ENCODE measurements at places on chromosomes 5 and 9.

GRCh38 chr9:71632776-71633175 lies 135.5 kb downstream of the CEMIP2 start:
- no peak for DNase-seq

DNA sequence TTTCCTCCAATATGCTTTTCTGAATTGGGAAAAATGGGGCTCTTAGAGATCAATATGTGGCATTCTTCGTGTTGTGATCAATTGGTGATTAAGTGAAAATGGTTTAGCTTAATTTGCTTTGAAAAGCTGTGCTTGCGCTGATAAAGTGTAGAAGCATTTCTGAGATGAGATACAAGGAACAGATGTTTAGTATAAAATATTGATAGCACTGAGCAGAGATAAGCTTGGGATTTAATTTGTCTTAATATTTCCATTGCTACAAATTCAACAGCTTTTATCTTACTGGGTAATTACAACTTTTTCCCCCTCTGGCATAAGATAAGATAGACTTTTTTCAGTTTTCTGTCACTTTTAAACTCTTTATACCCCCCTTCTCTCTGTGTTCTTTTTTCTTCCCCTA lies 2204.9 kb upstream of the WWC1 start:
- no peak for DNase-seq

DNA sequence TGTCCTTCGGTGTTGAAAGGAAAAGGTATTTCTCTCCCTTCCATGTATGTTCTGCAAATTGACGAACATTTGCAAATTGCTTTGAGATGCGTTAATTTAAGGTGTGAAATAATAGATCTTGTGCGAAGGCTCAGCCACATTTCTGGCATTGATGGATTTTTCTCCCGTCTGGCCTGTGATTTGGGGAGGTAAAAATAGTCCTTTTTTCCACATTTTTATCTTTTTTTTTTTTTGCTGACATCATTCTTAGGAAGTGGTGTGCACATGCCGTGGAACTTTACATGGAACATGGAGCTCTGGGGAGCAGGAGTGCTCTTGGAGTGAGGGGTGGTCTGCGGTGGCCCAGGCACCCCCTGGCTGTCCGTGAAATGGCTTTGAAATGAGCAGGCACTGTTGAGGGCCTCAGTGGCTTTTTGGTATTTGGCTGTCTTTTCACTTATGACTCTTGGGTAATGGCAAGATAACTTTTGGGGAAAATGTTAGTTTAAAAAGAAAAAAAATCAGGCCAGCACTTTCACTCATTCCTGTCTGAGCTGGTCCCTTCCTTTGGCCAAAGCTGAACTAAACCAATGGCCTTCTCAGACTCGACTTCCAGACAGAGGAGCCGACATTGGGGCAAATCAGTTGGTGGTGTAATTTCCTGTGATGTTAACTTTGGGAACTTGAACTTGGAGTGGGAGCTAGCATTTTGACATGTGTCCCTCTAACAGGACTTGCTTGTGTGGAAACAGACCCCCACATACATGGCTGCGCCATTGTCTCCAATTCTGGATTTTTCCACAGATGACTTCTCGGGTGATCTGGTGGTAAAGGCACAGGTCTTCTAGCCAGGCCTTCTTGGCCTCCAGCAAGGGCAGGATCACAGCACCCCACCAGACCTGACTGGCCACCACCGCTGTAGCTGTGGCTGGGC lies 4.2 kb downstream of the NEK6 start:
- DNase-seq: no peak

DNA sequence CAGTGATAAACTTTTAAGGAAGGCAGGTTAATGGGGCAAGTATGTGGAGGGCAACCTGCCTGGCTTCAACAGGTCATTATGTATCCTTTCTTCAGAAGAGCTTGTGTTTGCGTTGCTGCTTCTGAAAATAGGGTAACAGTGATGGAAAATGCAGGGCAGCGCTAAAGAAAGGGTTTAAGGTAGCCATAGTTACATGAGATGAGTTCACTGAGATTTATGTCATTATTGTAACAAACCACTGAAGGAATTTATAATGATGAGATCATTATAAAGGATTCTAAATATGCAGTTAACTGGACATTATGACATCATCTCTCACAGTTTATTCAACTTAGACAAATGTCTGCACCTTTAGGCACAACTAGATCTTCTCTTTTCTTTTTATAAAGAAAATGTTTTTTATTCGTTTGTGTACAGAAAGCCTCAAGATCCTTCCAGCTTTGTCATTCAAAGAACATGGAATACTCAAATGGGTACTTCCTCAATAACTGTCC lies 291.6 kb upstream of the SMARCA2 start:
- no peak for DNase-seq

DNA sequence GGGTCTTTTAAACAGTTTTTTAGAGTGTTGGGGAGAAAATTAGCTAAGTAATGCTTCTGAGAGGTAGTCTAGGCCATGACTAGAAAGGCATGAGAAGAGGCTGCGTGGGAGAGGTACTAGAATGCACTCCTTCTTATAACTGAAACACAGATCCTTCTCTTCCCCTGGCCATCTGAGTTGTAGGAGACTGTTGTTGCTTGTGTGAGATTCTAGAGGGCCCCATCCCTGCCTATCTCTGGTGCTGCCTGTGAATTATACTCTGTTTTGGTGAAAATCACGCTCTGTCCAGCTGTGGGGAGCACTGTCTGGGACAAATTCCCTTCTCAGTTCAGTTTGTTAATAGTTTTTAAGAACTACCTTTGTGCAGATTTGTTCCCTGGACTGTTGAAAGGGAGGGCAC lies 37.5 kb downstream of the MAP1B start:
- DNase-seq: no peak

DNA sequence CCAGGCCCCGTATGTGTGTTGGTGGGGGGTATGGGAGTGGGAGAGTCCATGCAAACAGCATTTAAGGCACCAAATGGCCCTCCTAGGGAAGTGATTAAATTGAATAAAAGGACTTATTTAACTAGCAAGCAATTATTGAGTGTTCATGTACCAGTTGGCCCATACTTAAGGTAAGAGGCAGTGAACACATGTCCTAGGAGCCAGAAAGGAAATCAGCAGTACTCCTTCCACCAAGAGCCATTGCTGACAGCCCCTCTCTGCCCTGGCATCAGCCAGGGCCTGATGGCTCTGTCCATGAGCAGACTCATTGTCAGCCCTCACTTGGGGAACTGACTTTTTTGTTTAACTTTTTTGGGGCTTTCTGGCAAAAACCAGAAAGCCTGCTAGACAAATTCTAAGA lies 10.4 kb upstream of the SHROOM1 start:
- DNase-seq: no peak

DNA sequence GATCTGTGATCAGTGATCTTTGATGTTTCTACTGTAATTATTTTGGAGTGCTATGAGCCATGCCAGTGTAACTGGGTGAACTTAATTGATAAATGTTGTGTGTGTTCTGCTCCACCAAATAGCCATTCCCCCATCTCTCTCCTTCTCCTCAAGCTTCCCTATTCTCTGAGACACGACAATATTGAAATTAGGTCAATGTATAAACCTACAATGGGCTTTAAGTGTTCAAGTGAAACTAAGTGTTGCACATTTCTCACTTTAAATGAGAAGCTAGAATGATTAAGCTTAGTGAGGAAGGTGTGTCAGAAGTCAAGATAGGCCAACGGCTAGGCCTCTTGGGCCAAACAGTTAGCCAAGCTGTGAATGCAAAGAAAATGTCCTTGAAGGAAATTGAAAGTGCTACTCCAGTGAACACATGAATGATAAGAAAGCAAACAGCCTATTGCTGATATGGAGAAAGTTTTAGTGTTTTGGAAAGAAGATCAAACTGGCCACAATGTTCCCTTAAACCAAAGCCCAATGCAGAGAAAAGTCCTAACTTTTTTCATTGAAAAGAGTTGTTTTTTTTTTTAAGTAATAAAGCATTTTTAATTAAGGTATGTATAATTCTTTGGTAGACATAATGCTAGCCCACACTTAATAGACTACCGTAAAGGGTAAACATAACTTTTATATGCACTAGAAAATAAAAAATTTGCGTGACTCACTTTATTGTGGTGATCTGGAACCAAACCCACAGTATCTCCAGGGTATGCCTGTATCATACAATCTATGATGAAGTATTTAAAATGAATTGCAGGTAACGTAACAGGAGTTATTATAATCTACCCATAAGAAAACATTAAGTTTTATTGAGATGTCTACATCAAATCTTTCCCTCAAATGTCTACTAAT lies 42.5 kb upstream of the ALDH1A1 start:
- DNase-seq: no peak

DNA sequence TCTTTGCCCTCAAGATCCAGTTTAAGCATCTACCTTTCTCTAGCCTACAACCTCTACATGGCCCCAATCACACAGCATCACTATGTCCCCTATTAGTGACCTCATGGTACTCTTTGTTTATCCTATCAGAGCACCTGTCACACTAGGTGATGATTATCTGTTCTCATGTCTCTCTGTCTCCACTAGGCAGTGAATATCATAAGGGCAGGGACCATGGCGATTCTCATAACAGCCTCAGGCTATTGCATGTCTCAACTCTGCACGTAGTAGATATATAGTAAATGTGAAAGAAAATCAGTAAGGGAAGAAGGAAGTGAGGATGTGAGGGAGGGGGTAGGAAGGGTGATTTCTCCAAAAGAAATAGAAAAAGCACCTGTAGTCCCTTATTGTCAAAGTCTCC lies 311.0 kb downstream of the NSG2 start:
- DNase-seq: no peak

GRCh38 chr9:116786737-116787136 lies 99.6 kb downstream of the TRIM32 start:
- DNase-seq: no peak

DNA sequence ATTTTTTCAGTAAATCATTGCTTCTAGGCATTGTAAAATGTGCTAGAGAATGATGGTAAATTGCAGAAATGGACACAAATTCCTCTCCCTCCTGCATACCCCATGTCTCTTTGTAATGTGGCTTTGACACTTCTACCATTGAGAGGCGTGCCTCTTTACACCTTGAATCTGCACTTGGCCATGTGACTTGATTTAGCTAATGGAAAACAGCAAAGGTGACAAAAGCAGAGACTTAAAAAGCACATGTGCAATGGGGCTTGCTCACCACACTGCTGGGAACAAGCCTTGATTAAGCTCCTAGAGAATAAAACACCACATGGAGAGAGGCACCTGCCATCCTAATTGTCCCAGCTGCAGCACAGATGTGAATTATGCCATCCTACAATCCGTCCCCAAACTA lies 69.9 kb upstream of the NAA35 start:
- no peak for DNase-seq

- DNase-seq: no peak
Observed at GRCh38 chr9:23682352-23682751, 143.7 kb downstream of the ELAVL2 start.

GRCh38 chr9:127273326-127273725 lies 8.8 kb downstream of the GARNL3 start:
- DNase-seq: no peak

GRCh38 chr5:74316064-74316603 lies 324.4 kb downstream of the ENC1 start:
- DNase-seq: peak; percentile 98

DNA sequence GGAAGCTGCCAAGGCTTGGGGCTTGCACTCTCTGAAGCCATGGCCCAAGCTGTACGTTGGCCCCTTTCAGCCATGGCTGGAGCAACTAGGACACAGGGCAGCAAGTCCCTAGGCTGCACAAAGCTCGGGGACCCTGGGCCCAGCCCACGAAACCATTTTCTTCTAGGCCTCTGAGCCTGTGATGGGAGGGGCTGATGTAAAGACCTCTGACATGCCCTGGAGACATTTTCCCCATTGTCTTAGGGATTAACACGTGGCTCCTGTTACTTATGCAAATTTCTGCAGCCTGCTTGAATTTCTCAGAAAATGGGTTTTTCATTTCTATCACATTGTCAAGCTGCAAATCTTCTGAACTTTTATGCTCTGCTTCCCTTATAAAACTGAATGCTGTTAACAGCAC lies 83.0 kb upstream of the DAP start:
- no peak for DNase-seq

- DNase-seq: no peak
Observed at GRCh38 chr9:38090170-38090569, 21.1 kb upstream of the SHB start.

- DNase-seq: no peak
Observed at GRCh38 chr5:122352331-122352730, 40.3 kb downstream of the SNCAIP start.

GRCh38 chr9:122032346-122032745 lies 60.8 kb downstream of the TTLL11 start:
- no peak for DNase-seq

- no peak for DNase-seq
Observed at GRCh38 chr5:95939465-95939864, 22.2 kb downstream of the ELL2 start.

DNA sequence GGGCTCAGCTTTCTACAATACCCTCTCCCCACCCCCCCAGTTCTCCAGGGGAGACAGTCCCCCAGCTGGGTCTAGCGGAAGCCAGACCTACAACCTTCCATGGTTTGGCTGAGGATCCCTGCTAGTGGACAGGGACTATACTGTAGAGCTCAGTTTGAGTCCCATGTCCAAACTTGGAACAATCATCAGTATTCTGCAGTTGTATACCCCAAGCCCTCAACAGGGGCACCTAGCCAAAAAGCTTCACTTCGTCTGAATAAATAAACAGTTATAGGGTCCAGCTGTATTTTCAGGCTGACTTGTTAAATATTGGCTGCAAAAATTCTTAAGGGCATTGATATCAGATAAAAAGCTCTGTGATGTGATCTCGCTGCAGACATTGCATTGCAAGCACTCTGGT lies 15.4 kb upstream of the C9 start:
- DNase-seq: no peak

DNA sequence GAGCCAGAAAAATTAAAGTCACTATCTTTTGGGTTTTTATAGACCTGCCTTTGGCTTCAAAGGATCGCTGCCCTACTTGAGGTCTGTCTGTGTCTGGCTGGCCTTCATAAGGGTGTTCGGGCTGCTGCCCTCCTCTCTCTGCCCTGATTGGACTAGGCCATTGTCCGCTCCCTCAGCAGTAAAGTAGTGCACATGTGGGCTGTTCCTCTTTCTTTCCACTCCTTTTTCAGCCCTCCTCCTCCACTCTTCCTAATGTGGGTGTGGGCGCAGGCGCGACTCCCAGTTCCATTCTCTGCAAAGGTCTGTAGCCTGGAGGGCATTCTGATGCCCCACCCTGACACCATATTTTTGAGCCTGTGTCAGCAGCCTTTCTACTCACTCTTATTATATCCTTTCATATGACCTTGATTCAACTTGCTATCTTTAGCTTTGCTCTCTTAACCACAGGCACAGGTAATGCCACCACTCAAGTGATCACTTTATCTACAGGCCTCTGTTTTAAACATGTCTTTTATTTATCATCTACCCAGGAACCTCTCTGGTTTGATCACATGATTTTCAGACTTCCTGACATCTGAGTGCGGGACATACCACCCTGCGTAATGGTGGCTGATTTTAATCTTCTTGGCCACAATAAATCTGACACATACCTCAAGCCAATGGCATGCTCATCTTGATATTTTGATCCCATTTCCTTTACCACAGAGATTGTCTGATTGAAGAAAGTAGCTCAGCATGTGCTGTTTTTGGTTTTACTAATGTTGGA lies 144.5 kb downstream of the AOPEP start:
- peak; percentile 67 for DNase-seq

DNA sequence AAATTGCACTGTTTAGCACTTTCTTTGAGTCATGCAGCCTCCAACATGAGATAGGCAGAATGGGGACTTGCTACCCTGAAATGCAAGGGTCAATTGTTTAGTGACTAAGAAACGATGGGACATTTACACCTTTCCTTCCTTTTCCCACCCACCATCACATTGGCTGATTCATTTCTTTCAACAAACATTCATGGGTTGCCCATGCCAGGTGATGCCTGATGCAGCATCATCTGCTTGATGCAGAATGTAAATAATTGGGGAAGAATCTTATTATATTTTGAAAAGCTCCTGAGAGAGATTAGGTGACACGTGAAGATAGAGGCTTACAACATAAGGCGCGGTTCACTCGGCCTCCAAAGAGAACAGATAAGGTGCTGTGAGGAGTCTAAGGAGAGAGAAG lies 4.5 kb upstream of the TRMT10B start:
- no peak for DNase-seq

All from ELR (cell line).